ENCODE measurements at places on chromosomes 5 and 9.

GRCh38 chr9:127132375-127132774 lies 9.9 kb upstream of the ANGPTL2 start:
- no peak for DNase-seq

DNA sequence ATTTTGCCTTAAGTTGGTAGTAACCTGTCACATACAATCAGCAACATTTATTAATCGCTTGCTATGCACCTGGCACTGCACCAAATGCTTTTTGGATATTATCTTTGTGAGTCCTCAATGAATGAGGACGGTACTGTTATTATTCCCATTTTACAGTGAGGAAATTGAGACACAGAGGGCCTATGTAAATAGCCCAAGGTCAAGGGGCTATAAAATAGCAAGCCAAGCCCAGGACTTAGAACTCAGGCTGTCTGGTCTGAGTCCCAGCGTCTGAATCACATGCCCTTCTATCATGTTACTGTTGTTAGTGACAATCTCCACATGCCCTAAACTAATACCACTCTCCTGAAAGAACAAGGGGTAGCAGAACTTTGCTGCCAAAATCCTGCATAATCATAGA lies 60.0 kb downstream of the ERAP1 start:
- DNase-seq = no peak

DNA sequence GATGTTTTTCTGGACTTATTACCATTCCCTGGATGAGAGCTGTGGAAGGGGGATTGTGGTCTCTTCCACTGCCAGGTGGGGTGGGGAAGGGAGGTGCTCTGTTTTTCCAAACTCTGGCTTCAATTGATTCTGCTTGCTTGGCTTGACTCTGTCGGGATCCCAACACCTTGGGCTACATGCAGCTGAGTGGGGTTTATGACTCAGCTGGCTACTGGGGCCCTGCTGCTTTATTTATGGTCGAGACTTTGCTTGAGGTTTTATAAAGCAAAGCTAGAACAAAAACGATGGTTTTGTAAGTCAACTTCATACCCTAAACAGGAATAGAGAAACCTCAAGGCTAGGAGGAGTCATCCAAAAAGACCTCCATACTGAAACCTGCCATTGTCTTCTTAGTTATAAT lies 76.3 kb downstream of the AOPEP start:
- no peak for DNase-seq

DNA sequence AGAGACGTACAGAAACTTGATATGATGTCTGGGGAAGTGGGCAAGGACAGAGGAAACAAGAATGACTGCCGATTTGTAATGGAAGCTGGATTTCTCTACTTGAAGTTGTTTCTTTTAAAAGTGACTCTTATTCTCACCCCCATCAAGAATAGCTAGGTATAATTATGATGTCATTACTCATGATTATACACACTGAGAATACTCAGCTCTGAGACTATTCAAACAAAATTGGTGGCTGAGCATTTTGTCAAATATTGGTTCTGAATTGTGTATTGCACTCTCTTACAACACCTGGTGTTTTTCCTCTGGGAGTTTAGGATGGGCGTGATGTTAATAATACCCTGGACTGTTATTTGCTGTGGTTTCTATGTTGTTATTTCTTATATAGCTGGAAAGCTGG lies 46.3 kb downstream of the MAST4 start:
- no peak for DNase-seq

- DNase-seq = no peak
Measured at GRCh38 chr5:5327126-5327525, 95.4 kb upstream of the ICE1 start.
